ENCODE measurements at places on chromosomes 5 and 9. TPM values are rescaled to one million over a fixed set of nuclear protein-coding genes. Genes with fewer than 3 reads are reported as not detected.

DNA sequence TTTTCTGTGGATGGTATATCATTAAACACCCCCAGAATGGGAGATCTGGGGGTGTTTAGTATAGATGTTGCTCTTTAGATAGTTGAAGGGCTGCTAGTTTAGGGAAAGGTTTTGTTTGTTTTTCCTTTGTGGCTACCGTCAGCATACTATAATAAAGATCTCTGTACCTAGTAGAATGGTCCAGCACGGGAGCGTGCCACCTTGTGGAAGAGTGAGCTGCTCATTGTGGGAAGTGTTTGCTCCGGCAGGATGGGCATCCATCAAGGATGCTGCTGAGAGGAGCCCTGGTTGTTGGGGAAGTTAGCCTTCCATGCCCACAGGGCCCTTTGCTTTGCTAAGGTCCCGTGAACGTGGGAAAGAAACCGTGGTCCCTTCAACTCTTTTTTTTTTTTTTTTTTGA lies 113.1 kb downstream of the LIFR start:
- no peak for DNase-seq

GRCh38 chr9:114131808-114132549 lies 23.4 kb upstream of the COL27A1 start:
- no peak for DNase-seq

DNA sequence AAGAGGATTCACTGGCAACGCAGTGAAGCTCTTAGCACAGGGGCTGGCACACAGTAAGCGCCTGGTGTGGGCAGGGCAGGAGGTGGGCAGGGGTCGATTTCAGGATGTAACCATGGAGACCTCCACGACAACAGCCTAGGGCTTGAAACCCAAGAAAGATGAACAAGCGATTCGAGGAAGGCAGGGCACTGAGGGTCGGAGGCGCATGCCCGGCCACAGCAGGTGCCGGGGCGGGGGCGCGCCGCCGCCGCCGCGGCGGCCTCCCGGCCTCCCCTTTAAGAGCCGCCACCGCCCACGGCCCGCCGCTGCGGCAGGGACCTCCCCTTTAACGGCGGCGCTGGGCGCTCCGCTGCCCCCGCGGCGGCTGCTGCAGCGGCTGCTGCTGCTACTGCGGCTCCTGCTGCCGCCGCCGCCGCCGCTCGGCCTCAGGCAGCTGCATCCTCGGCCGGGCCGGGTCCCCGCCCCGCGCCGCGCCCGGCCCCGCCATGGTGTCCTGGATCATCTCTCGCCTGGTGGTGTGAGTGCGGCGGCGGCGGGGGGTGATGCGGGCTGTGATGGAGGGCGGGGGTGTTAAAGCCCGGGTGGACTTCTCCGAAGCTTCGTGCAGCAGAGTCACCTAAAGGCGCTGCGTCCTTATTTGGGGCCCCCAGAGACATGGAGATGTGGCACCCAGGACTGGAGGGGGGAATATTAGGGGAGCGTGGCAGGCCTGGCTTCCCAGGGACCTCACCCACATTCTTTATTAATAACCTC lies at the start of gene REEP2:
REEP2 (plus strand) TSS at position 334 of the 753 bp plus-strand sequence; CDS start at position 486, 152 bp downstream.
- DNase-seq = peak; percentile 35

DNA sequence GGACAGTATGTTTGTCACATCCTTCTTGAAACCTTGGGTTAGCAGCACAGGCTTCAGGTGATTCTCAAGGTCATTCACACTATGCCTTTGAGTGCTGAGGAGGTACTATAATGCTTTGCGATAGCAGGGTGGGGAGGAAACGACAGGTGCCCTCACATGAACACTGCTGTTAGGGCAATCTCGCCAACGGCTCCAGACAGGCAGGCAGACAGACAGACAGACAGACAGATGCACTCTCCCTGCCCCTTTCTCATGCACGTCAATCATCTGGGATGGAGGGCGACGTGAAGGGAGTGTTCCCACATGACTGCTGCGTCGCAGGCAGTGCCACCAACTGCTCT lies 82.9 kb downstream of the RAPGEF1 start:
- no peak for DNase-seq

- no peak for DNase-seq
Observed at GRCh38 chr5:149285153-149285552, 13.5 kb downstream of the AFAP1L1 start.

GRCh38 chr5:120093178-120093577 lies 370.9 kb upstream of the PRR16 start:
- no peak for DNase-seq

GRCh38 chr5:56326116-56326515 lies 93.0 kb upstream of the ANKRD55 start:
- no peak for DNase-seq

- peak; percentile 57 for DNase-seq
Observed at GRCh38 chr9:70135176-70135575, 91.5 kb downstream of the MAMDC2 start.

TLR4 gene
- 12.5 TPM for total RNA-seq

ALDH1A1 gene
- total RNA-seq = 0.71 TPM

All from M059J (cell line).